ENCODE measurements at places on chromosomes 16 and 17.

- H3K27me3 ChIP-seq, result no peaks in the 10 kb centered on the region
- no peak for DNase-seq
- no peak overlapping the region for H3K4me3 ChIP-seq
- H3K27ac ChIP-seq, result no peak overlapping the region
These were observed 170.8 kb upstream of the FAM20A start for GRCh38 chr17:68771867-68772515.

DNA sequence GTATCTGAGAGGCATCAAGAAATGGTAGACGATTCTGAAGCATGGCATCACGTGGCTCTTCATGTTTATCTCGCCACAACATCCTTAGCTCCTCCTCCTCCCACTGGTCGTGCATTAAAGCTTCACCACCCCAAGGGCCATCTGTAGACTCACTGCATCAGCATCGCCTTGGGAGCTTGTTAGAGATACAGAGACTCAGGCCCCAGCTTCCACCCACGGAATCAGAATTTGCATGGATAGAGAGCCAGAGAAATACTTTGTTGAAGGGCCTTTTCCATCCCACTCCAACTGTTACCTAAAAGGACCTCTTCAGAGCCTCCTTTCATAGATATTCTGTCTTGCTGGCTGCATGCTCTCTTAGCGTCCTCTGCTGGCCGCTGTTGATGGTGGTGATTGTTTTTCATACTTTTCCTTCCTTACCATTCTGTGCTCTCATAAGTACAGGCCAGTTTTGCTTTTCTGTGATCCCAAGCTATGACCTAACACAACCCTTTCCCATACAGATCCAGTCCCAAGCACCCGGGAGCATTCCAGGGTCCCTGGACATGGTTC, 1049.4 kb upstream of the EEF2KMT start:
- H3K4me3 ChIP-seq, result no peak overlapping the region
- H3K27ac ChIP-seq, result no peak overlapping the region
- no peaks in the 10 kb centered on the region for H3K4me1 ChIP-seq
- DNase-seq, result no peak
- H3K27me3 ChIP-seq, result peaks cover 12% of the 10 kb centered on the region

- peaks cover 3% of the 10 kb centered on the region for H3K27me3 ChIP-seq
- no peak overlapping the region for H3K27ac ChIP-seq
- H3K4me1 ChIP-seq, result peaks cover 57% of the 10 kb centered on the region
- no peak for DNase-seq
These were observed 111.4 kb downstream of the IRX3 start for GRCh38 chr16:54175169-54175551.

GRCh38 chr16:77917971-77918370, 104.4 kb upstream of the CLEC3A start:
- no peaks in the 10 kb centered on the region for H3K27me3 ChIP-seq
- no peak overlapping the region for H3K4me3 ChIP-seq
- no peak overlapping the region for H3K27ac ChIP-seq
- no peak for DNase-seq
- peaks cover 60% of the 10 kb centered on the region for H3K4me1 ChIP-seq

GRCh38 chr17:44900894-44901293, 1.6 kb upstream of the EFTUD2 start:
- peak overlapping the region; percentile 88 for H3K4me3 ChIP-seq
- H3K4me1 ChIP-seq, result peaks cover 12% of the 10 kb centered on the region

GRCh38 chr17:62796291-62796690, 11.8 kb downstream of the MARCHF10 start:
- H3K4me3 ChIP-seq, result no peak overlapping the region
- no peak for DNase-seq
- H3K36me3 ChIP-seq, result peaks cover 5% of the 10 kb centered on the region
- peaks cover 8% of the 10 kb centered on the region for H3K4me1 ChIP-seq
- H3K27me3 ChIP-seq, result no peaks in the 10 kb centered on the region

GRCh38 chr17:61205401-61205800, 194.2 kb upstream of the TBX2 start:
- no peak overlapping the region for H3K4me3 ChIP-seq
- DNase-seq, result no peak
- peaks cover 39% of the 10 kb centered on the region for H3K4me1 ChIP-seq

DNA sequence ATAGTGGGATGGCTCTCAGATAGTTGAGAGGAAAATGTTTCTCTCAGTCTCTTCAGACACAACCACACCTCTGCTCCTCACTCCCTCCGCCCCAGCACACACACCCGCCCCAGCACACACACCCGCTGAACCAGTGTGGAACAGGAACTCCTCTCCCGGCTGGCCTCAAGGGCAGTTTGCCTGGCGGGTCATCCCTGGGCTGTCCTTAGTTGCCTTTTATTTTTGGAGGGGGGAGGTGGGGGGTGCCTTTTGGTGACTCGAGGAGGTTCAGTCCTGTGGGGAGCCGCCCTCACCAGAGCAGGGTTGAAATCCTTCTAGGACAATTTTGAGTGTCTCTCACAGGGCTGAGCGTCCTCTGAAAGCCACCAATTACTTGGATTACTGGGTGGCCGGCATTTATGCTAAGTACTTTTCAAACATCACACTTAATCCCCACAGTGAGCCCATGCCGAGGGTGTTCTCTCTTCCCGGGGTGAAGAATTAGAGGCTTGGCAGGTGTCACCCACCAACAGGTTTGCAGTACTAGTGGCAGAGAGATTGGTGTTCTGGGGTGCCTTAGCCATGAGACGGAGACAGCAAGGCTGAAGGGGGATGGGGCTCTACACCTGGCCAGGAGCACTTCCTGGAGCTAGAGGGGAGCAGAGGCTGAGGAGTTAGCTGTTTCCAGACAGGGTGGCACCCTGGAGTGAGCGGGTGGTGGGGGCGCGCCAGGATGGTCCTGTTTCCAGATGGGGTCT, 2.8 kb downstream of the RASD1 start:
- peaks cover 14% of the 10 kb centered on the region for H3K36me3 ChIP-seq
- DNase-seq, result no peak
- peak overlapping the region; percentile 46 for H3K27ac ChIP-seq
- H3K27me3 ChIP-seq, result peaks cover 29% of the 10 kb centered on the region
- peak overlapping the region; percentile 52 for H3K4me3 ChIP-seq

GRCh38 chr16:86072328-86073102, 173.6 kb downstream of the IRF8 start:
- H3K4me3 ChIP-seq, result no peak overlapping the region
- no peaks in the 10 kb centered on the region for H3K27me3 ChIP-seq
- H3K4me1 ChIP-seq, result peaks cover 10% of the 10 kb centered on the region
- H3K27ac ChIP-seq, result no peak overlapping the region

GRCh38 chr17:6666077-6666521, 14.5 kb downstream of the C17orf100 start:
- H3K36me3 ChIP-seq, result no peaks in the 10 kb centered on the region
- peaks cover 12% of the 10 kb centered on the region for H3K4me1 ChIP-seq
- peak; percentile 78 for DNase-seq
- H3K4me3 ChIP-seq, result no peak overlapping the region
- H3K27me3 ChIP-seq, result peaks cover 41% of the 10 kb centered on the region

DNA sequence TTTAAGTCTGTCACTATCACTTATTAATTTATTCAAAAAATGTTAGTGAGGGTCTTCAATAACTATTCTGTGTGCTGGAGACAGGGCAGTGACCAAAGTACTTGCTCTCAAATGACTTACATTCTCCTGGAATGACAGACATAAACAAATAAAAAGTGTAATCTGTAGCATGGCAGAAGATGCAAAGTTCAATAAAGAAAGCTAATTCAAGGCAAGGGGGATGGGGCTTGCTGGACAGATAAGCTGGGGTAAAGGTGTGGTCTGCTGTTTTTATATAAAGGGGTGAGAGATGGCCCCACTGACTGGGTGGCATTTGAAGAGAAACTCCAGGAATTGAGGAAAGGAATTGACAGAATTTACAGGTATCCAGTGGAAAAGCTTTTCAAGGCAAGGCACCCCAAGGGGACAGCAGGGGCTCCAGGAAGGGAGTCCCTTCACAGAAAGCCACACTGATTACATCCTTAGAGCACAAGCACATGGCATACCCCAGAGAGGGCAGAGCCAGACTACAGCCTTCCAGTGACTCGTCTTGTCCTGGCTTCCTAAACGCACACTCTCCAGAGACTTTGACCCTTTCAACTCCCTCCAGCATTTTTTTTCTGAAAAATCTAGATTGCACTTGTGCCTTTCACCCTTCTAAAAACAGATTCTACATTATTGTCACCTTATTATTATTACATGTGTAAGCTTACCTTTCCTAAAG, 123.7 kb upstream of the HS3ST3A1 start:
- peaks cover 9% of the 10 kb centered on the region for H3K36me3 ChIP-seq
- no peaks in the 10 kb centered on the region for H3K27me3 ChIP-seq
- no peak overlapping the region for H3K27ac ChIP-seq
- H3K4me3 ChIP-seq, result no peak overlapping the region
- H3K4me1 ChIP-seq, result no peaks in the 10 kb centered on the region

- H3K27ac ChIP-seq, result no peak overlapping the region
- no peaks in the 10 kb centered on the region for H3K36me3 ChIP-seq
- no peaks in the 10 kb centered on the region for H3K27me3 ChIP-seq
- peaks cover 8% of the 10 kb centered on the region for H3K4me1 ChIP-seq
- no peak for DNase-seq
These were observed 67.1 kb upstream of the NLK start for GRCh38 chr17:27975146-27976011.

DNA sequence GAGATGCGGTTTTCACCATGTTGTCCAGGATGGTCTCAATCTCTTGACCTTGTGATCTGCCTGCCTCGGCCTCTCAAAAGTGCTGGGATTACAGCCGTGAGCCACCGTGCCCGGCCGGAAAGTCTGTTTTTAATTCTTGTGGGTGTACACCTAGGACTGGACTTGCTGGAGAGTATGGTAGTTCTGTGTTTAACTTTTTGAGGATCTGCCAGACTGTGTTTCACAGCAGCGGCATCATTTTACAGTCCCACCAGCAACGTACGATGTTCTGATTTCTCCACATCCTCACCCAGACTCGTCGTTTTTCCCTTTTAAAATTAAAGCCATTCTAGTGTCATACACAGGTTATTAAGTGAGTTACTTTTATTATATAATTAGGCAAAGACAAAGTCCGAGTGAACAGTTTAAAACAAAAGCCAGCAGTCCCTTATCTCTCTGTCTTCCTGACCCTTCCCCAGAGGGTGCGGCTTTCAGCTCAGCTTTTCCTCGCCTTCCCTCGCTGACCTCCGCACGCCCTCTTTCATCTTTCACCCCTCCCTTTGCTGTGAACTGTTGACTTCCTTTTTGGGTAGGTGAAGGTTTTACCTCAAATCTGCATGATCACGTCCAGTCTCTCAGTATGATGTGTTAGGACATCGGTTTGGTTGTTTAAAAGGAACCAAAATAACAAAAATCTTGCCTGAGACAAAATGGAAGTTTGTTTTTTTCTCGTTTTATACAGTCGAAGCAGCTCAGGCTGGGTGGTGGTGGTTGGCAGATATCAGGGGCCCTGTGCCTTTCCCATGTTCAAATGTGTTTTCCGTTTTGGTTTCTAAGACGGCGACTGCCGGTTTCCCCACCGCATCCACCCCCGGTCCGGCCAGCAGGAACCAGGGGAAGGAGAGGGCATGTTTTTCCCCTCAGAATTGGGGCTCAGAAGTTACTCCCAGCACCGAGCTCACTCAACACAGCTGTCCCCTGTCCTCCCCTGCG, 18.0 kb downstream of the FAM234A start:
- H3K27me3 ChIP-seq, result no peaks in the 10 kb centered on the region
- peaks cover 31% of the 10 kb centered on the region for H3K36me3 ChIP-seq
- no peaks in the 10 kb centered on the region for H3K4me1 ChIP-seq
- H3K27ac ChIP-seq, result peak overlapping the region; percentile 95
- DNase-seq, result no peak
- H3K4me3 ChIP-seq, result no peak overlapping the region

DNA sequence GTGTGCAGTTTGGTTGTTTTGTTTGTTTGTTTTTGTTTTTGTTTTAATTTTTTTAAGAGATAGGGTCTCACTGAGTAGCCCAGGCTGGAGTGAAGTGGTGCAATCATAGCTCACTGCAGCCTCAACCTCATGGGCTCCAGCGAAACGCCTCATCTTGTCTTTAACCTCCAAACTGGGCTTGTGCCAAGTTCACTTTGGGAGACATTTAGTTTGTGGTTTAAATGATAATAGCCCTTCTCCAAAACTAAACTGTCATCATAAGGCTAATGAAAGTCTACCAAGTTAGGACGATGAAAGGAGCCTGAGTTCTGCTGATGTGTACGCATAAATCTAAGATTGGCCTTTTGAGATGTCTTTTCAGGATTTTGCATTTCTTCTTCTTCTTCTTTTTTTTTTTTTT, 6.5 kb upstream of the CARD14 start:
- no peaks in the 10 kb centered on the region for H3K36me3 ChIP-seq
- no peak for DNase-seq
- H3K4me1 ChIP-seq, result peaks cover 32% of the 10 kb centered on the region
- peaks cover 11% of the 10 kb centered on the region for H3K27me3 ChIP-seq

DNA sequence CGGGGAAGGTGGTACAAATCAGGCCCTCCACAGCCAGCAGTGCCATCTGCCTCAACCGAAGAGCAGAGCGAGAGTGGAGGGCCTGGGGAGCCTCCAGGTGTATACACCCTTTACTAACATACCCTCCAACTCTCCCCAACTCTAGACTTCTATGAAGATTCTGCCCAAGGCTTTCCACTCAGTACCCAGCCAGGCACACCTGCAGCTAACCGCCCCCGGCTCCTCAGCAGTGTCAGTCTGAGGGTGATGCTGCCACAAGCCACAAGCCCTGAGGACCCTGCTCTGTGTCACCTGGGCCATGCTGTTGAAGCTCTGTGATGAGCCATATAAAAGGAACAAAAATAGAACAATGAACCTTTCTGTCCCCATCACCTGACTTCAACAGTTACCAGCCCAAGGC, 3.8 kb downstream of the CENPV start:
- H3K4me3 ChIP-seq, result no peak overlapping the region
- peaks cover 18% of the 10 kb centered on the region for H3K27me3 ChIP-seq
- H3K36me3 ChIP-seq, result peaks cover 37% of the 10 kb centered on the region
- no peak overlapping the region for H3K27ac ChIP-seq

DNA sequence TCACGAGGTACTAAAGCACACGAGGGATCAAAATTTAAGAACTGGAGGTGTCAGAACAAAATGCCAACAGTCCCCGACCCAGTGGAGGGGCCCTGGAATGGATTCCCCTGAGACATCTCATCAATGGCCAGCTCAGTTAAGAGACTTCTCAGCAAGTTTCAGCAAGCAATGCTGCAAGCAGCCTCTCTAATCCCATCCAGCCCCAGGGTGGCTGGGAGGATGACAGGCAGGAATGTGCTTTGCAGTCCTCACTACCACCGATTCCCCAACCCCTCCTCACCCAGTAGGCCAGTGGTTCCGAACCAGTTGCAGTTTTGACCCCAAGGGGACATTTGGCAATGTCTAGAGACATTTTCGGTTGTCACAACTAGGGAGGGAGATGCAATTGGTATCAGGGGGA, 8.7 kb downstream of the GPRC5B start:
- H3K4me3 ChIP-seq, result no peak overlapping the region
- H3K36me3 ChIP-seq, result peaks cover 48% of the 10 kb centered on the region
- peak overlapping the region; percentile 83 for H3K27ac ChIP-seq

GRCh38 chr17:21688293-21688949, 3.9 kb upstream of the KCNJ18 start:
- H3K27ac ChIP-seq, result no peak overlapping the region
- no peak overlapping the region for H3K4me3 ChIP-seq
- H3K27me3 ChIP-seq, result peaks cover 14% of the 10 kb centered on the region

DNA sequence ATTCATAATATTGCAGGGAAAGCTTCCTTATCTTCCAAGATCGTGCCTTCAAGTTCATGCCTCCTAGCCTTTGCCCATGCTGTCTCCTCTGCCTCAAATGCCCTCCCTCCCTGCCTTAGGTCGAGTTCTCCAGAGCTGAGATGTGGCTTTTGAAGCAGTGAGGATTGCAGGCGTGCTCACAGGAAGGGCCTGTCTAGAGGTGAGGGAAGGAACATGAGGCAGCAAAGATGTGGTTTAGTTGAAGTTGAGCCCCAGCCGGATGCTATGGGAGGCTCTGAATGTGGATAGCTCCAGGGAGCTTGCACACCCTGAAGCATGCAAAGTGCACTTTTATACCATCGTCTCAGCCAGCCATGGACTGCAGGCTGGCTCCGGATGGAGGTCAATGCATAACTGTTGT, 754.6 kb upstream of the EEF2KMT start:
- H3K36me3 ChIP-seq, result peaks cover 83% of the 10 kb centered on the region
- peaks cover 12% of the 10 kb centered on the region for H3K27me3 ChIP-seq
- no peak overlapping the region for H3K4me3 ChIP-seq
- DNase-seq, result no peak
